Liver (tissue), 10 donors: ENCODE measurements at places on chromosomes 13 and 19. TPM values are rescaled to one million over a fixed set of nuclear protein-coding genes. Genes with fewer than 3 reads are reported as not detected.

The ZNF579 gene
- 0.92 TPM for total RNA-seq

The KLK4 gene
- not detected for total RNA-seq

The ZNF492 gene
- 2.4 TPM for total RNA-seq

DNA sequence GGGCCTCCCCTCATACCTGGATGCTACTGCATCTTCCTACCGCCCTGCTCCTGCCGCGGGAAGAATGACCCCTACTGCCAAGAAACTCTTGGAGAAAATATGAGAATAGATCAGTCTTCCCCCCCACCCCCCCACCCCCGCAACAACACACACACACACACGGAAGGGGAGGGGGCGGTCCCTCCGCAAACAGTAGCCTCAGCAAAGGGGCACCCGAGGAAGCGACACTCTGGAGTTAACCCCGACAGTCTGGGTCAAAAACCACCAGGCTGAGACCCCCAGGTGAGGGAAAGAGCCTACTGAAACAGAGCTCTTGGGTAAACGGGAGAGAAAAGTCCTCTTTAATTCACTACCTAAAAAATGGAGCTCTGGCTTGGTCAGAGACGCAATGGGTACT is 1.2 kb downstream of the MED26 start:
- no peak for DNase-seq

DNA sequence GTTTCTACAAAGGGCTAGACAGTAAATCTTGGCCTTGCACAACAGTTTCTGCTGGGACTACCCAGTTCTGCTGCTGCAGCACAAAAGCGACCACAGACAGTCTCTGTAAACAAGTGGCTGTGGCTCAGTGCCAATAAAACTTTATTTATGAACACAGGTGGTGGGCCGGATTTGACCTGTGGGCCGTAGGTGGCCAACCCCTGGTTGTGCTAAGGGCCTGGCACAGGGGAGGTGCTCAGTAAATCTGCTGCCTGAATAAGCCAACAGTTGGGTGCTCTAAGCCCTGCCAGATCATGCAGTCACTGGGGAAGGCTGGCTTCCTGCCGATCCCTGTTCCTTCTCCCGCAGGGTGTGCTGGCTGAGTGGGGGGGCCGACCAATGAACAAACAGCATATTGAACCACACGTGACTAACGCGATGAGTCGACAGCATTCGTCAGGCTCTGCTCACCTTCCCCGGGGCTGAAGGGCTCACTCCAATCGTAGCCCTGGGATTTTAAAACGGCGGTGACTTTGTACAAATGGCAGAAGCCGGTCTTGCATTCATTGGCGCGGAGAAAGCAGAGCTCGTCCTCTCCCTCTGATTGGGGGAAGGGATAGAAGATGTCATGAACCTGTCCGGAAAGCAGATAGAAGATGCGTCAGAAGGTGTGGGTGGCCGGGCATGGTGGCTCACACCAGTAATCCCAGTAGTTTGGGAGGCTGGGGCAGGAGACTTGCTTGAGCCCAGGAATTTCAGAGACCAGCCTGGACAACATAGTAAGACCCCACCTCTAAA is 24.3 kb upstream of the MYDGF start:
- DNase-seq, result no peak

DNA sequence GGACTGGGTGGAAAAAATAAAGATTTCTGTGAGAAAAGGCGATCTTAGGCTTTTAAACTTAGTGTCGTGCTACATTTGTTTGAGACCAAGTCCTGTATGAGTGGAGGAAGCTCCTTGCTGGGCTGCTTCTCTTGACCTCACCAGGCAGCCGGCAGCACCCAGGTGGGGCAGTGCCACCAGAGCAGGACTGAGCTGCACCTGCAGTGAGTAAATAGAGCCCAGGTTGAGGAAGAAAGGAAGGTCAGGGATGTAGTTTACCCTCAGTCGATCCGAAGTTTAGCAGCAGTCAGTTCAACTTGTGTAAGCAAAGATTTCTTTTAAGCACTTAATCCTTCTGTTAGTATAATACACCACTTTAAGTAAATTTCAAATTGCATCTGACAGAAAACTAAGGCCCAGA is 13.6 kb downstream of the HNRNPM start:
- no peak for DNase-seq

DNA sequence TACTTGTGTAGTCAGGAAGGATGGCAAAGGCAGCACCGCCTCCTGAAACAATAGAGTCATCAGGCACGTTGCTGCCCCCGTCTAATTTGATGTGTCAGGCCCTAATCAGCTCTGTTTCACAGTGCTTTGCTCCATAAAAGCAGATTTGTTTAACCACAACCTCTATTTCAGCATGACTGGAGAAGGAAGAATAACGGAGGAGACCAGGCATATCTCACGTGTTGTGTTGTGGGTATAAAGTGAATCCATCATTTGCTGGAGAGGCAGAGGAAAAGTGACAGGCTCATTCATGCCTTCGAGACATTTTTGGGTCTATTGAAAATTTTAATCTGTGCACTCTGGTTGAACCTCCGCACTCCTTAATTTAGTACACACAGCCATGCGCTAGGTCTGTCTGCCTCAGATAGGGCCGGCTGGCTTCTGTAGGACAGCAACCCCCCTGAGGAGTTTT is 940.4 kb upstream of the SLC10A2 start:
- no peak for DNase-seq
